ENCODE measurements at places on chromosomes 6 and 20. TPM values are rescaled to one million over a fixed set of nuclear protein-coding genes. Genes with fewer than 3 reads are reported as not detected.

GRCh38 chr6:99270826-99271225 is 78.6 kb downstream of the FAXC start:
- H3K27ac ChIP-seq = no peak overlapping the region
- peak; percentile 17 for DNase-seq
- no peaks in the 10 kb centered on the region for H3K4me1 ChIP-seq
- H3K27me3 ChIP-seq = no peaks in the 10 kb centered on the region
- no peak overlapping the region for H3K4me3 ChIP-seq

DNA sequence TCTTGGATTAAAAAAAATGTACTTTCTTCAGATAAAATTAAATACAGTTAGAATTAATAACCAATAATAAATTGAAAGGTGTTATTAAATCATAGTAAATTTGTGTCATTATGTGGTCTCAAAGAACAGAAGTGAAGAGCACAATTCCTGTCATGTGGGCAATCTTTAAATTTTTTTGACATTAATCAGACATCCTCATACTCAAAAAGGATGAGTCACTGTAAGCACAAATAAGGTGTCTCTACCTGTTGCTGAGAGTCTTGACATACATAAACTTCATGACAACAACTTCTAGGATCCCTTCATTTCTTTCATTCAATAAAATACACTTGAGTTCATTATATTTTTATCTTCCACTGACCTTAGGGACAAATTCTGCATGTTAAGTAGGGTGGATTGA is 76.1 kb downstream of the SLC22A3 start:
- H3K4me1 ChIP-seq = no peaks in the 10 kb centered on the region
- no peak overlapping the region for H3K27ac ChIP-seq
- H3K27me3 ChIP-seq = no peaks in the 10 kb centered on the region
- DNase-seq = no peak
- H3K4me3 ChIP-seq = no peak overlapping the region

The ADGRF5 gene
- 0.26 TPM for total RNA-seq

DNA sequence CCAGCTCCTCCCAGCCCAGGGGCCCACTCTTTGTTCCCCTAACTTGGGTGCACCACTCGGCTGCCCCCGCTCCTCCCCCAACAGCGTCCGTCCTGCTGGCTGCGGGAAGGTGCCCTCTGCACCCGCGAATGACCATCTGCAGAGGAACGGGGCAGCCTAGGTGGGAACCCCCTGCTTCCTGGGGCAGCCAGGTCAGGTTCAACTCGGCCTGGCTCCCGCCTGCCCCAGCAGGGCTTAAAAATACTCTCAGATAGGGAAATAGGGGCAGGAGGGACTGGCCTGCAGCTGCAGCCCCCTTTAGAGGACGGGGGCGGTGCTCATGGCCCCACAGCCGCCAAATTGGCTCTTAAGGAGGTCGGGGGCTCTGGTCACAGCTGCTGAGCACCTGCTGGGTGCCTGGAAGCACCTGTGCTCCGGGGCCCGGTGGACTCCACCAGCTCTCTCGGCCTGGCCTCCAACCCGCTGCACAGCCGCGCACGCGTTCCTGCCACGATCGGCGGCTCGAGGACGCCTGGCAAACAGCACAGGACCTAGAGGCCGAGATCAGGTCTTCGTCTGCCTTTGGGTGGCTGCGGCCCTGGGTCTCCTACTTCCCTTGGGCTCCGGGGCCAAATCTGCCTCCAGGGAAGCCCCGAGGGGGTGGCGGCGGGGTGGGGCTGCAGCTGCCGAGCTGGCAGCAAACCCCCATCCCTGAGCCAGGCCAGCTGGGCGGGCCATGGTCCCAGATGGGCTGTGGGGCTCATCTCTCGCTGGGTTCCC is 700 bp upstream of the LAMA5 start:
- peaks cover 36% of the 10 kb centered on the region for H3K4me1 ChIP-seq
- H3K36me3 ChIP-seq = peaks cover 2% of the 10 kb centered on the region
- no peak overlapping the region for H3K27ac ChIP-seq
- H3K27me3 ChIP-seq = no peaks in the 10 kb centered on the region
- no peak for DNase-seq

DNA sequence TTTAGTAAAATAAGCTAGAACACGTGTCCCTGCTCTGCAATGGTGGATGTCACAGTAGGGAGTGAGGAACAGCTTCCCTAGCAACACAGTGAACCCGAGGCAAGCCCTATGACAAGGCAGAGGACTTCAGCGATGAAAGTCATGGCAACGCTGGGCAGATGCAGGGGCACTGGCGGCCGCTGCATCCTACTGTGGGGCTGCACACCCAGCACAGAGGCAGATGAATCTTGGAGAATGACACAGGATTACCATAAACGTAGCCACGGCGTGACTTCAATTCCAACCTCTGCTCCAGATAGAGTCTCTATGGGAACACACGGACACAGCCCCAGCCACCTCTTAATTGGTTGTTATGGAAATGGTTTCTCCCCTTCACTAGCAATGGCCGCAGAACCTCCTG is 64.2 kb downstream of the MYLK4 start:
- DNase-seq = no peak
- no peaks in the 10 kb centered on the region for H3K36me3 ChIP-seq
- H3K27ac ChIP-seq = no peak overlapping the region
- no peak overlapping the region for H3K4me3 ChIP-seq
- H3K27me3 ChIP-seq = no peaks in the 10 kb centered on the region

All from fibroblast of lung (primary cell).